T47D (cell line): ENCODE measurements at places on chromosomes 3 and 15.
A peak's percentile ranks its signal among the peaks of the same experiment; 100 is the strongest.

- DNase-seq = no peak
Measured at GRCh38 chr15:91127236-91127955, 27.3 kb downstream of the SV2B start.

- no peak for DNase-seq
Measured at GRCh38 chr15:74055804-74056203, 26.5 kb downstream of the GOLGA6A start.

DNA sequence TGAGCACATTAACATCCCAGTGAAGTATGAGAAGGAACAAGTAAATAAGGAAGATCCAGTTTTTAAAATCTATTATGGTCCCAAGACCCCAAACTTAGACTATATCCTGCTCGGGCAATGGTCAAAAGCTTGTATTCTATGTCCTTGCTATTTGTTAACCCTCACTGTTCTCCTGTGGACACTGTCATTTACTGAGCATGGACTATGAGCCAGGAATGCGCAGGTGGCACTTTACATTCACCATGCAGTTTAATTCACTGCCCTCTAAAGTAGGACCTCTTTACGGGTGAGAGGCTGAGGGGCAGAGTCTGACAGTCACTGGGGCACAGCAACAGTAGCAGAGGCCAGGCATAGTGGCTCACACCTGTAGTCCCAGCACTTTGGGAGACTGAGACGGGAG, 28.6 kb downstream of the SPATA12 start:
- no peak for DNase-seq

DNA sequence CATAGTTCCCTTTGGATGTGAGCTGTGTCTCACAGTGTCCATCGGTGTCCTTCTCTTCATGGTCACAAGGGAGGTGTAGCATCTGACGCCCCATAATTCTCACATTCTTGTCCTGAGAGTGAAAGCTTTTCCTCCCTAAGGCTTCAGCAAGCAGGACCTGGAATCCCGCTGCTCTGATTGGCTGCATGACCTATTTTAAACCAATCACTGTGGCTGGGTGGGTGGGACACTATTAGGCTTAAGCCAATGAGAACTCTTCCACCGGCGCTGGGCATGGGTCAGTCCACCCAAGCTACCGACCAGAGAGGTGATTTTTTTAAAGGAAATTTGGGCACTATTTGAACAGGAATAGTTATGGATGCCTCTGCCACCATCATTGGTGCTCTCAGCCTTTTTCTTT, 385.9 kb downstream of the MFSD1 start:
- peak; percentile 33 for DNase-seq

DNA sequence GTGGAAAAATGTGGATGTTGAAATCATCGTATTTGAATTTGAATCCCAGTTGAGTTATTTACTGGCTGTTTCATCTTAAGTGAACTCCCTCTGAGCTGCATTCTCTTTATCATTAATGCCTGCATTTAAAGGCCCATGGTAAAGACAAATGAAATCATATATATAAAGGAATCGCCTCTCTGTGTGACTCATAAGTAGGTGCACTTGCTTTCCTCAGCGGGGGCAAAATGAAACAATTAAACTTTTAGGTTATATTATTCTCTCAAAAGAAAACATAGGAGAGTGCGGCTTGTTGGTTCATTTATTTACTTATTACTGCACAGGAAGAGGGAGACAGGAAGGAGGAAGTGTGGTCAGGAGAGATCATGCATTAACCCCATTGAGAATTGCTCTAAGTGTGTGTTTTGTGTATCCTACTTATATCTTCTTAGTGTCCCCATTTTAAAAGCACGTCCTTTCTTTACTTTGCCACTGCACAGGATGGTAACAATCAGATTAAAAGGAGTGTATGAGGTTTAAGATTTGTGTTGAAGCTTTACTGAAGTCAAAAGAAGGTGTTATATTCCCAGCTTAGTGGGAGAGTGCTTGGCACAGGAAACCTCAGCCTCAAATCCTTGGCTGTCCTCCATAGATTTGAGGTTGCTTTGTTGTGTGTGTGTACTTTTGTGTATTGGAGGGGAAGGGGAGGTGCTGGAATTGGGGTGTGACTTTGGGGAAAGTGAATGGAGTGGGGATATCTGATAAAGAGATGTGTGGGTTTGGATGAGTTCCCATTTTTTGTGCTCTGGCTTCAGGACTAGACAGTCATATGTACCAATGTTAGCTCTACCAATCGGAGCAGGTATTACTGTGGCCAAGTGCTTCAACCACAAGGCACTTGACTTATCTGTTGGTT, 595.8 kb upstream of the NR2F2 start:
- no peak for DNase-seq

GRCh38 chr15:100734586-100734985, 132.2 kb downstream of the ASB7 start:
- no peak for DNase-seq

- no peak for DNase-seq
Measured at GRCh38 chr3:169117264-169117663, 546.2 kb downstream of the MECOM start.

DNA sequence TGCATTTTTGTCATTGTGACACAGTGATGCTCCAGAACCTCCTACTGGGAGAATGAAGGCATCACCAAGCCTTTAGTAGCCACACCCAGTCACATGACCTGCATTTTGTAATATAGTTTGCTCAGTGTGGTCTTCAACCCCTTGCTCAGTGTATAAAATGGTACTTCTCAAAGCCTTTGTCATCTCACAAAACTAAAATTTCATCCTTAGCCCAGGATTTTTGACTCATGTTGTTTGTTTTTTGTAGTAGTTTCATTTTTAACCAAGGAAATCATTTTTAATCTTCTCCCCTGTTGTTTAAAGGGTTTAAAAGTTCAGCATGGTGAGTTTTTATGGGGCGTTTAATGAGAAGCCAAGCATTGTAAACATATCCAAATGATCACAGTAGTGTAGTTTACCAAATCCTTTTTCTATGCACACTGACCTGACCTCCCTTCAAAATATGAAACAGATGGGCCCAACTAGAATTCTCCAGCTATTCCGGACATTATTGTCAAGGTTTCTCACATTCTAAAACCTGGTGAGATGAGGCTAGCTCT, 123.5 kb upstream of the IL12A start:
- DNase-seq = no peak

DNA sequence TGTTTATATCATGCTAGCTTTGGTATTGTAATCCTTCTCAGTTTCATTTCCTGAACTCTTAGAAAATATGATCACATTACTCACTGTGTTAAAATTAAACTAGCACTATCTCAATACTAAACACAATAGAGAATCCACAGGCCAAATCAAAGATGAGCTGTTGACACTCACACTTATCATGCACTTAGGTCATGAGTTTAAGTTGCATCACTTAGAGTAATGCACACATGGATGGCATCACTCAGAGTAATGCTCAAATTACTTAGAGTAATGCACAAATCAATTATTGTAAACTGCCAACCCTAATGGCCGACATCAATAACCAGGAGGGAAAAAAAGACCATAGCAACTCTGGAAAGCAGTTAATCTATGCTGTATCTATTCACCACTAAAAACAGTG, 40.0 kb upstream of the MCF2L2 start:
- no peak for DNase-seq

DNA sequence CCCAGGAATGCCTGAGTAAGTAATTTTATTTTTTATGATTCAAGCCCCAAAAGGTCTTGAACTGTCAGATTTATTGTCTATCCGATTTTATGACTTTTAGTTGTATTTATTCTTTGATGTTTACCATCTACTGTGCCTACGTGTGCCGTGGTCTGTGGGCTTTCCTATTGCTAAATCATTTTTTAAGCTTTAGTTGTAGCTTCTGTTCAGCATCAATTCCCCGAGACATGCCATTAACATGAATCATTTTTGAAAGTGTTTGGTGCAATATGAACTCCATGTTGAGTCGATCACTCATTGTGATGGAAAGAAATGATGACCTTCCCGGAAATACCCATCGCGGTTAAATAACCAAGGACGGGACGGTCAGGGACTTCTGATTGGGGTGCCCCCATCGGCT, 268.7 kb upstream of the THRB start:
- no peak for DNase-seq

DNA sequence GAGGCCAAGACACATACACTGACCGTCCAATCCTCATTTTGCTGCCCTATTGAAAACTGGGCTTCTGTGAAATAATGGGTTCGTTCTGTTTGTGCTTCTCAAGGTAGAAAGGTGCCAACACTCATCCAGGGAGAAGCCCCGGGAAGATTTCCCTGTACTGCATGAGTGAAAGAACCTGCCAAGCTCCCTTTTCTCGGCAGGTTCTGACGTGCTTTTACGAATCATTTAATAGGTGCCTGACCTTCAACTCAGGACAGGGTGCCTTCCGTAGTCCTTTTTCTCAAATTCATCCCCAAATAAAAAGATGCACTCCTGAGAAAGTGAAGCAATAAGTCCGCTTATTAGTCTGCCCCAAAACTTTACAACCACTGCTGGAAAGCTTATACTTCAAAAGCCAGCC, 64.2 kb downstream of the B3GNT5 start:
- DNase-seq = no peak

DNA sequence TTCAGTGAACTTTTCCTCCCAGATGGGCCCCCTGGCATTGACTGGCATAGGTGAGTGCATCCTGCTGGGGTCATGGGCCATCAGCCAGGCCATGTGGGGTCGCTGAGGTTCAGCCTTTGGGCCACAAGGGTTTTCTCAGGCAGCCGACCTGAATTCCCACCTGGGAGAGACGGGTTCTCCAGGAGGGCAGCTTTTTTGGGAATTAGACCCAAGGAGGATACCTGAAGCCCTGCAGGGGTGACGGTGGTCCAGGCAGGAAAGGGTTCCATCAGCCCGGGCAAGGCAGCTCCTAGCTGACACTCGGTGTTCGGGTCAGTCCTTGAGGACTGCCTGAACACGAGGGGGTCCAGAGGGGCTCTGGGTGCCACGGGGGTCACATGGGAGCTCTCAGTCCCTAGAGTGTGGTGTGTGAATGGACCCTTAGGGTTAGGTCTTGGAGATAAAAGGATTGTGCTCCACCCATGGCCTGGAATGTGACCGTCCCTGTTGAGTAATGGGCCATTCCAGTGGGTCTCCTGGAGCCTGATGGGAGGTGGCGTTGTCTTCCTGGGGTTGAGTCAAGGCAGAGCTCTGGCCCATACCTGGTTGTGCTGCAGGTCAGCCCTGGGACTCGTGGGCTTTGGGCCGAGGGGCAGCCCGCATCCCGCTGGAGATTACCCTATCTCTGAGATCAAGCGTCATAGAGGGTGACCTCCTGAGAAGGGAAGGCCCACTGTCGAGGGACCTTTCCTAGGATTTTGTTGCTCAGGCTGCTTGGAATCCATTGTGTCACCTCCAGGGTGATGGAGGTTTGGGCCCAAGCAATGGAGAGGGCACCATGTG, 192.8 kb downstream of the UBE3A start:
- no peak for DNase-seq

DNA sequence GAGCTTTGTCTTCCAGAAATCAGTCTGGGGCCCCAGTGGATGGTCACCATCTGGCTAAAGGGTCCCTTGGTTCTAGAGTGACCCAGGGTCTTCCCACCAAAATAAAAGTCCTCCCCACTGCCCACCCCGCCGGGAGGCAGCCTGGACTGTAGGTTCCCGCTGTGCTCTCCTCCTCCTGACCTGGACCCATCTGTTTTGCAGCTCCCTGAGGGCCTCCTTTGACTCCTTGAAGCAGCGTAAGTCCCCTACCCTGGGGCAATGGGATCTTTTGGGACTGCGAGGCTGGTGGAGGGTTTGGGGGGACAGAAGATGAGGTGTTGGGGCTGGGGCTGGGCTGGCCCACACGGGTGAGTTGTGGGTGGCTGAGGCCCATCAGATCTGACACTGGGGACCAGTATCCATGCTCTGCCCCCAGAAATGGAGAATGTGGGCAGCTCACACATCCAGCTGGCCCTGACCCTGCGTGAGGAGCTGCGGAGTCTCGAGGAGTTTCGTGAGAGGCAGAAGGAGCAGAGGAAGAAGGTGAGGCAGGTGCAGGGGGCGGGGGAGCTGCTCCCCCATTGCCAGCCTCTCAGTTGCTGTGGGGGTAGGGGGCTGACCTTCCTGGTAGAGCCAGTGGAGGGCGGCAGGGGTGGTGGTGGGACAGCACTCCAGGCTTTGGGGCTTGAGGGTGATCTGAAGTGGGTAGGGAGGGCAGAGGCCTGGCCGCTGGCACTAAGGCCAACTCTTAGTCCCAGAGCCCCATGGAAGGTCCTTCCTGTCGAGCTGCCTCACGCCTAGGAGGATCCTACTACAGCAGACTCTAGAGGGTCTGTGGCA, 30.4 kb downstream of the PSTPIP1 start:
- DNase-seq = no peak

- DNase-seq = no peak
Measured at GRCh38 chr3:30253832-30254231, 352.6 kb upstream of the TGFBR2 start.

GRCh38 chr3:128001576-128001975, 50.7 kb upstream of the SEC61A1 start:
- DNase-seq = peak; percentile 26

DNA sequence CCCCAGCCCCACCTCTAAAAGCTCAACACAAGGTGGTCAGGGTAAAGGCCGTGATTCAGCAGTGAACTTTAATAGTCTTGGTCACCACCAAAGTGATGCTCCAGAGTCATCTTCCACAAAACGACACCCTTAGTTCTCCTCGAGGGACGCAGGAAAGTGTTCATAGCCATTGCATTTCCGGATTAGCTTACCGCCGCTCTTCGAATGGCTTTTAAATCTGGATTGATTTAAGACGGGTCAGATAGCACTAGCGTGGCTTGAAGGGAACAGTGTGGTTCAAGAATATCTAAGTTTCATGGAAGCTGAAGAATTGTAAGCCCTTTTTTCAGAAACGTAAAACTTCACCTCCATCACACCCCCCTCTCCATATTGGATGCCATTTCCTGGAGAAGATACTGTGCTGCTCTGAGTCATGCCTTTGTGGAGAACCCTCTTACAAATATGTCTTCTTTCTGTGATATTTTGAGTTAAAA, 829 bp downstream of the RNF7 start:
- peak; percentile 37 for DNase-seq

DNA sequence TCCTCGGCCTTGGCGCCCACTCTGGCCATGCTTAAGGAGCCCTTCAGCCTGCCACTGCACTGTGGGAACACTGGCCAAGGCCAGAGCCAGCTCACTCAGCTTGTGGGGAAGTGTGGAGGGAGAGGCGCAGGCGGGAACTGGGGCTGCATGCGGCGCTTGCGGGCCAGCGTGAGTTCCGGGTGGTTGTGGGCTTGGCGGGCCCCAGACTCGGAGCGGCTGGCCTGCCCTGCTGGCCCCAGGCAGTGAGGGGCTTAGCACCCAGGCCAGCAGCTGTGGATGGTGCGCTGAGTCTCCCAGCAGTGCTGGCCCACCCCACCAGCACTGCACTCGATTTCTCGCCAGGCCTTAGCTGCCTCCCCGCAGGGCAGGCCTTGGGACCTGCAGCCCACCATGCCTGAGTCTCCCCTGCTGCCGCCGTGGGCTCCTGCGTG, 13.1 kb upstream of the UBP1 start:
- DNase-seq = no peak

GRCh38 chr3:7934362-7934761, 567.3 kb upstream of the LMCD1 start:
- no peak for DNase-seq

DNA sequence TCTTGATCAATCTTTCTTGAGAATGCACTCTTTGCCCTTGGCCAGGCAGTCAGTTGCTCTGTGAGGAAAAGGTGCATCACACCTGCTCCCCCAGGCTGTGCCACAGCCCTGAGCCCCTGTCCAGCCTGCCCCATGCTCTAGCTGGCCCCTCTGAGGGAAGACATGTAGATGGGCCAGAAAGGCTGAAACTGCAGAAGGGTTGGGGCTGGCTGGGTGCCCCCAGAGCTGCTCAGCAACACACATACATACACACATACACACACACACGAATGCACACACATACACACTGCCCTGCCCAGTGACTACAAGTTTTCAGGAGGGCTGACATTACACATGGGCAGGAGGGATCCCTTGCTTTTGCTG, 16.4 kb downstream of the TBC1D21 start:
- no peak for DNase-seq

GRCh38 chr3:197793247-197793646, 2.2 kb downstream of the LRCH3 start:
- no peak for DNase-seq
